D721Med (cell line): ENCODE measurements at places on chromosomes 7 and 10.

DNA sequence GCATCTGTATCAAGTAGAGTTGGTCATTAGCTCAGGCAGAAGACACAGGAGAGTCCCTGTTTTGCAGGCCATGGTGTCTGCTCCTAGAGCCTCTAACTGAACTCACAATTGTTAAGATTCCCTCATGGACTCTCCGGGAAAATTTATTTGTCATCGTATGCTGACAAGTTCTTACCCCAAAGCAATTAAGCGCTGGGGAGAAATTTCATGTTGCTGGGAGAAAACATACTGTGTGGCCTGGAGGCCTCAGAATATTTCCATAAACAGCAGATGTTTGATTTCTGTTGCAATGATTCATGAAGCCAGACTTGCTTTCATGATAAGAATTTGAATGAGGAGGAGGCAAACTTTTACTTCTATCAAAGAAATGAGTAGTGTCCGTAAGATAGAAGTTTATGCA, 583.2 kb downstream of the GATA3 start:
- DNase-seq, result no peak

DNA sequence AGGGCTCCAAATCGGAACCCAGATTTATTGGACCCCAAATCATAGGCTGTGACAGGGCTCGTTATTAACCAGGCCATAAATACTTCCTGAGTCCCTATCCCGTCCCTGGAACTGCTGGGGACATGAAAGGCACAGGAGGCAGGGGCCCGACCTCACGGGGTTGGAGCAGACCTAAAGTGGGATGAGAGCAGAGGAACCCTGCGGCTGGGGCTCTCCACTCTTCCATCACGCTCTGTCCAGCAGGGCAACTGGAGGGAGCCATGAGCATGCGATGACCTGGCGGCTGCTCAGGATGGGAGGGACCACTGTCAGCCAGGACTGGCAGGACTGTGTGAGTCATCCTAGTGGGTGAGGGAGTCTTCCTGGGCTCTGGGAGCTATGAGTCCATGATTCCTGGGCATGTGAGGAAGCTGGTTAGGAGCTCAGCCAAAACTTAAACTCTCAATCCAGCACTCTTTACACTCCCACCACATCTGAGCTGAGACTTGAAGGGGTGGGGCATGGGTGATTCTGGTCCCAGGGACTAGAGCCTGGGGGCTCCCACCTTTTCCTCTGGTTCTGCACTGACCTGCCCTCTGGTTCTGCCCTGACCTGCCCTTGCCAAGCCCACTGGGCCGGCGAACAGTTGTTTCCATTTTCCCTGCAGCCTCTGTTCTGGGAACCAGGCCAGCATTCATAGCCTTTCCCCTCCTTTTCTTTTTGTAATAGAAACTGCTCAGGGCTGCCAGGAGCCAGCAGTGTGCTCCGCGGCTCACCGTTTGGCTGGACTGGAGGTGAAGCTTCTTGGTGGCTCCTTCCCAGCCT, 47.1 kb downstream of the SYPL1 start:
- no peak for DNase-seq

DNA sequence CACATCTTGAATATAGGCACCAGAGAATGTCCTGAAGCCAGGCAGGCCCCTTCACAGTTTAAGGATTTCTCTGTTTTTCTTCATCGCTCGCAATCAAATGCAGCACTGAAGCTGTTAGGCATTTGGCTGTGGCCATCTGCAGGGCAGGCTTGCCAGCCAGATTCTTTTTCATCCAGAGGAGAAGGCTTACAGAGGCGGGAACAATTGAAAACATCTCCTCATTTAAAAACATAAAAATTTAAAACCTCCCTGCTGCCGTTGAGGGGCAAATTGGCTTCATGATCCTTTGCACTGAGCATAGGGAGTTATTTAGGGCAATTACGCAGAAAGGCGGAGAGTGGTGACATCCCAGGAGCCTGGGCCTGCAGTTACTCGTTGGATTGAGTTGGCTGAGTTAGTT, 500.0 kb downstream of the TYW1 start:
- no peak for DNase-seq

- DNase-seq, result no peak
Observed at GRCh38 chr10:118961436-118961835, 68.1 kb upstream of the NANOS1 start.

DNA sequence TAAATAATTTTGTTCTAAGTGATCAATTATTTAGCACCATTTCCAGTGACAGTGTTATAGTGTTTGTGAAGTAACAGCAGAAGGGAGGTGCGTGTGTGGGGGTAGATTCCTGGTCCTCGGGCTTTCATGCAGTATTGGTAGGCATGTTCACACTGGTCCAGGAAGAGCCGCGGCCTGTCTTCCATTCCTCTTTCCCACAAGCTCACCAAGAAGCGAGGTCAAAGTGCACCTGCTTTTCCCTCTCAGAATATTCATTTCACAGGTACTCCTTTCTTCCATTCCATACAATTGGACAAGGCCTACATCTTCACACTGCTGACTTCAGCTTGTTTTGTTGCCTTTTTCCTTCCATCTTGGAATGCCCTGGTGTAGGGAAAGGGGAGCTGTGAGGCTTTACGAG, 151.8 kb upstream of the CELF2 start:
- DNase-seq, result no peak
